ENCODE measurements at places on chromosomes 5 and 9.

GRCh38 chr5:180783340-180784052 lies 19.1 kb downstream of the MGAT1 start:
- DNase-seq: no peak

- no peak for DNase-seq
Measured at GRCh38 chr9:76845254-76845653, 60.7 kb downstream of the PRUNE2 start.

GRCh38 chr5:163456029-163456589 lies 3.8 kb downstream of the NUDCD2 start:
- DNase-seq: no peak

DNA sequence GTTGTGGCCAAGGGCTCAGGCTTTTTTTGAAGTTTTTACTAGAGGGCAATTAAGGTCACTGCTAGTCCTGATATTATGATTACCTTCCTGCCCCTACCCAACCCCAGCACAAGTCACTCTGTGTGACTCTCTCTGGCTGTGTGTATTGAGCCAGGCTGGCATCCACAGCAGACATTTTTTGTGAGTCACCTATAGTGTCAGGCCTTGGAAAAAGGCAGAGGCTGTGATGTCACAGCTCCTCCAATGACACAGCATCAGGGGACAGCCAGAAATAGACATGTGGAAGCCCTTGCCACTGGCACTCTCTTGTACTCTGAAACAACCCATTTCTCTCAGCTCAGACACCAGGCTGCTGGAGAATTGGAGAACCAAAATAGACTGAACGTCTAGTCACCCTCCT lies 145.4 kb downstream of the NMUR2 start:
- no peak for DNase-seq

DNA sequence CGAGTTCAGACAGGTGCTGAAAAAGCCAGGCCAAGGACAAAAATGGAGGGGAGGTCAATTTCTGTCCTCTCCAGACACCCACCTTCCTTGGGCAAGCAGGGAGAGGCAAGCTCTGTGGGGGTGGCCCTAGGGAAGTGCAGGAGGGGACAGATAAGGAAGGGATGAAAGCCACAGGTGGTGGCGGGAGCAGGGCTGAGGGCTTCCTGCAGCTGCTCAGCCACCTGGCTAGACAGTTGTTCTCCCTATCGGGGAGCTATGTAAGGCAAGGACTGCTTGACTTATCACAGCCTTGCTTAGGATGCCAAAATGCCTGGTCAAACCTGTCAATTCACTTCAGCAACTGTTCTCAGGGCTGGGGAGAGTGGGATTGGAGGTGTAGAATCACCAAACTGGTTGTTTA lies 266.1 kb downstream of the ZSWIM6 start:
- no peak for DNase-seq

- DNase-seq: no peak
Measured at GRCh38 chr9:133207540-133208170, 1.4 kb downstream of the OBP2B start.

DNA sequence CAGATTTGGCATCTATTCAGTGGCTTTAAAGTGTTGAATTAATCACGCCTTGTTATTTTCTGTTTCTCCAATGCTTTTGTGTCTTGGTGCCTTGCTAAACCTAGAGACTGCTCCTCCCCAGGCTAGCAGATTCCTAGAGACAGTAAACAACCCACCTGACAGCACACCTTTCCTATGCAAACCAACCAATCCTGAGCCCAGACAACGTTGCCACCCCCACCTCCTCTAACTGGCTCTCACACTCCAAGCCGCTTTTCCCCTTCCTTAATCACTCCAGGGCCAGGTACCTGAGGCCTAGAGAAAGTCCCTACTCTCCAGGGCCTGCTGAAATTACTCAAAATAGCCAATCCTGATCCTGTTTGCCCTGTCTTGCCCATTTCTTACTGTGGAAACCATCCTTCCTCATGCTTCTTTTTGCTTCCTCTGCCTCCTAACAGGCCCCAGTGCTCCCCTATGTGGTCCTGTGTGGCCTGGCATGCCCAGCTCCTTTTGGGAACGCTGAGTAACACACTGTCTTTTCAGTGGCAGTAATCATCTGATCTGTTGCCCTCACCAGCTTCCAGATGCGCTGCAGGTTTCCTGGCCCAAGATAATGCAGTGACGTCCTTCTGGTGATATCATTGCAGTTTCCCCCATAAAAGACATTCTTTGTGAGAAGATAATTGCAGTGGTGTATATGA lies 53.4 kb downstream of the GAS1 start:
- DNase-seq: no peak

- DNase-seq: no peak
Measured at GRCh38 chr9:111149018-111149759, 110.9 kb upstream of the LPAR1 start.

DNA sequence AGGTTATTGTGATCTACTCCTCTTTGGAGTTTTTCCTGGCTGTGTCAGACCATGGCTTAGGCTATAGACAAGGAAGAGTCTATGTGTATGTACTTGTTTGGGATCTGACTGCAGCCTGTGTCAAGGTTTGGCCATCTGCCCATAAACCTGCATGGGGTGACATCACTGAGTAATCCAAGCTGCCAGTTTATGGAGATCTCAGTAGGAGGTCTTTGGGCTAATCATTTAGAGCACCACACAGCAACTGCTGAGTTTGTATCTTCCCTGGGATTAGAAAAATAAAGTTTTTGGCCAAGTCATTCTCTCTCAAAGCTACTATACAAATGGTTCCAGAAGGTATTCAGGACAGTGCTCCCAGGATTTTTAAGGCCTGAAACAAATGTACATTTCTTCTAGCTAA lies 65.5 kb upstream of the HSPB3 start:
- peak; percentile 76 for DNase-seq

DNA sequence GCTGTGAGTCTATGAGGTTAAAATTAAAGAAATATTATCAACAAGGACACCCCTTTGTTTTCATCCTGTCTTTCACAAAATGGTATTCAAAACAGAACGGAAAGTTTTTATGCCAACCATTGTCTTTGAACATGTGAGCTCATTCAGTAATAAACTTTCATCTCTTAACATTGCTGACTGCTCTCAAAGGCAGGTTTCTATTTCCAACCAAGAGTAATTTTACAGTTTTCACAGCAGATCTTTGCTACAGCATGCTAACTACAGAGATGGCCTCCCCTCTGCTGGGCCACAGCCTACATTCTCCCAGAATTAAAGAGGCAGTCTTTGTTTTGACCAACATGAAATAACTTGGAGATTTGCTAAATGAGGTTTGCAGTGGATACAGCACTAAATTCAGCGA lies 101.5 kb downstream of the DMRT2 start:
- DNase-seq: no peak

GRCh38 chr5:88183255-88183654 lies 85.4 kb downstream of the TMEM161B start:
- DNase-seq: no peak

GRCh38 chr9:107685376-107685775 lies 195.8 kb upstream of the KLF4 start:
- no peak for DNase-seq

- DNase-seq: no peak
Measured at GRCh38 chr9:36893184-36893583, 140.9 kb downstream of the PAX5 start.

DNA sequence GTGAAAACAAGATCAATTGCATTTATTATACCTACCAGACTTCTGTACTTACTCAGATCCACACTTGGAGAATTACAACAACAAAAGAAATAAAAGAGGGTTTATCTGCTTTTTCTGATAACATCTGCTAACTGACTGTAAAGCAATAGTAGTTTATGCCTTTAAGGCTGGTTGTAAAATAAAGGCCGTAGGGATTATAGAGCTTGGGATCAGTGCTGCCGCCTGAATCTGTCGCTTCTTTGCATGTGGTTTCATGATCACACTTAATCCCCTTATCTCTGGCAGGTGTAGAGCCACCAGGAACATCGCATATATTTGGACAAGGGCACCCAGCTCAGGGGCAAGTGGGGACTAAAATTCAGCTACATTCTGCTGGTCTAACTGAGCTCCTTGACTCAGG lies 146.7 kb downstream of the CCDC192 start:
- DNase-seq: no peak

DNA sequence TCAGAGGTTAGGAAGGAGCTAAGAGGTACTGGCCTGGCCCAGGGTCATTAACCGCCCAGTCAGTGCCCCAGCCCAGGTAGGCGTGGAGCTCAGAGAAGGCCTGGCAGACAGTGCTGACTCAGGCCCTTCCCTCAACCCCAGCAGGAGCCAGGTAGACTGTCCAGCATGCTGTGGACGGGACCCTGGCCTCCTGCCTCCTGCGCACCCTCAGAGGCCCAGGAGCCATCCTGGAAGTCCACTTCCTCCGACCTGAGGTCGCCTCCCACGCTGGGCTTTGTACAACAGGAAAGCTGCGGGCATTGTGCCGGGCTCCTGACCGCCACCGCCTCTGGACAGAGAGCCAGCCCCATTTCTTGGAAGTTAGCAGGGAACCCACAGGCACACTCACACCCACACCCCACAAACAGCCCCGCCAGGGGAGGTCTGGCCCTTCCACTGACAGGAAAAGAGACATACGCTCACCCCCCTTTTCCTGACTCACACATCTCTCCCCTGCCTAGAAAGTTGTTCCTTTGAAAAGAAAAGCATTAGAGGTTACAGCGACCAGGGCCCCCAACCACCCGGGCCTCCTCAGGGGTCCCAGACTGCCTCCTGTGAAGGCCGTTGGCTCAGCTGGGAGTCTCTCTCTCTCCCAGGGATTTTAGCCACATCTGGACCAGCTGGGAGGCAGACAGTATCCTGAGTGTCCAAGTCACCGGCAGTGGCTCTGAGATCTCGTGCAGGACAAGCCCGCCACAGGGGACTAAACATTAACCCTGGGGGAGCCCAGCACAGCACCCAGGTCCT lies 7.7 kb downstream of the RALGDS start:
- DNase-seq: no peak

GRCh38 chr5:120096413-120096812 lies 367.7 kb upstream of the PRR16 start:
- DNase-seq: no peak

GRCh38 chr9:110337727-110338126 lies at the start of gene TXNDC8:
Gene TXNDC8, minus strand, starts transcription at chr9:110337863.
- no peak for DNase-seq

- no peak for DNase-seq
Measured at GRCh38 chr5:143347046-143347445, 56.4 kb downstream of the NR3C1 start.

GRCh38 chr5:168939887-168940544 lies 360.8 kb upstream of the PANK3 start:
- DNase-seq: no peak

GRCh38 chr9:101117161-101117560 lies 88.6 kb downstream of the PLPPR1 start:
- no peak for DNase-seq

GRCh38 chr5:158995694-158996173 lies 104.0 kb downstream of the EBF1 start:
- DNase-seq: no peak

DNA sequence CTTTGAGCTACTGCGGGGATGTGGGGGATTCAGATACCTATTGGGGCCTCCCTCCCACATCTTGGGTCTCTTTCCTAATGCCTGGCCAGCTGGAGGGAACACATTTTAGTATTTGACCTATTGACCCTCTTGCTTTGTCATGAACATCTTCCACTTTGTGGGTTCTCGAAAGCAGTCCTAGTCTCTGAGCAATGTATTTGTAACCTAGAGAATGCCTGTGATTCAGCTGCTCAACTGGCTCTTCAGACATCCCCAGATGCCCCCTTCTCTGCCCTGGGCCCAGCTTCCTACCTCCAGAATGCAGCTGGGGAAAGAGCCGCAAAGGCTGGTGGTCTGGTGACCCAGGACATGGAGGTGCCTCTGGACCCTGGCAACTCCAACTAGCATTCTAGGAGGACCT lies 32.2 kb downstream of the APTX start:
- no peak for DNase-seq

GRCh38 chr9:103188781-103189350 lies 193.7 kb downstream of the CYLC2 start:
- DNase-seq: no peak

GRCh38 chr9:14327036-14327435 lies 13.1 kb upstream of the NFIB start:
- no peak for DNase-seq

DNA sequence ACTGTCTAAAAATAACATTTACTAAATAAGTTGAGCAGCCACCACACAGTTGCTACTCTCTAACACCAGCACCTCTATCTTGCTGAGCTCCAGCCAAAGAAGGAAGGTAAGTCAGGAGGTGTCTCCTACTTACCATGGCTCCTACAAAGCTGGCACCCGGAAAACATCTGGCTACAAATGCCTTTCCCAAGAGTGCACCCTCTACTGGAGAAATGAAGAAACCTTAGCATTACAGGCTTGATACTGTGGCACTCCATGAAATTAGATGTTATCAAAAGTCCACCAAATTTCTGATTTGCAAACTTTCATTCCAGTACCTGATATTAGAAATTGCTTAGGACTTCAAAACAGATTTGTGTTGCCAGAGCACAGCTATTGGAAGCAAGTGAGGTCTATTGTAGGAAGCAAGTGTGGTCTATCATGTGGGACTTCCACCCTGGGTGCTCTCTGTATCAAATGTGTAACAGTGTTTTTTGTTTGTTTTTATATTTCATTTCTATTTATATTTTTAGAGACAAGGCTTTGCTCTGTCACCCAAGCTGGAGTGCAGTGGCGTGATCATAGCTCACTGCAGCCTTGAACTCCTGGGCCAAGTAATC lies 25.7 kb upstream of the RFK start:
- no peak for DNase-seq

GRCh38 chr5:82799361-82800077 lies 277.7 kb downstream of the TMEM167A start:
- DNase-seq: no peak

- no peak for DNase-seq
Measured at GRCh38 chr5:8185852-8186251, 316.9 kb downstream of the MTRR start.

DNA sequence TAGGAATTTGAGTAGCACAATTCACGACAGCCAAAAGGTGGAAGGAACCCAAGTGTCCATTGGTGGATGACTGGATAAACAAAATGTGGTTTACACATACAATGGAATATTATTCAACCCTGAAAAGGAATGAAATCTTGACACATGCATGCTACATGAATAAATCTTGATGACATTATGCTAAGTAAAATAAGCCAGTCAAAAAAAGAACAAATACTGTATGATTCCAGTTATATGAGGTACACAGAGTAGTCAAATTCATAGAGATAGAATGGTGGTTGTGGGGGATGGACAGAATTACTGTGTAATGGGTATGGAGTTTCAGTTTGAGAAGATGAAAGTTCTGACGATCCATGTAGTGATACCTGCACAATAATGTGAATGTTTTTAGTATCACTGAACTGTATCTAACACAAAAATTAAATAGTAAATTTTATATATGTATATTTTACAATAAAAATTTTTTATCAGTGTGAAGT lies 117.7 kb upstream of the GNA14 start:
- no peak for DNase-seq

GRCh38 chr5:180830253-180831138 lies 27.9 kb upstream of the MGAT1 start:
- peak; percentile 4 for DNase-seq

GRCh38 chr9:115799734-115800133 lies 353.9 kb upstream of the PAPPA start:
- DNase-seq: no peak

GRCh38 chr5:122498163-122498562 lies 186.1 kb downstream of the SNCAIP start:
- DNase-seq: no peak

GRCh38 chr9:121732886-121733285 lies 81.5 kb downstream of the DAB2IP start:
- DNase-seq: no peak
